ENCODE measurements at places on chromosomes 2 and 18. TPM values are rescaled to one million over a fixed set of nuclear protein-coding genes. Genes with fewer than 3 reads are reported as not detected.

Gene TMEM131
- 14.0 TPM for total RNA-seq

Gene STK39
- 15.4 TPM for total RNA-seq

- no peak for DNase-seq
These were observed 71.4 kb downstream of the FHOD3 start for GRCh38 chr18:36368889-36369288.

- no peak for DNase-seq
These were observed 109.8 kb downstream of the ESCO1 start for GRCh38 chr18:21490748-21491147.

GRCh38 chr18:59810183-59810582 lies 89.6 kb upstream of the PMAIP1 start:
- no peak for DNase-seq

- no peak for DNase-seq
These were observed 65.1 kb downstream of the CERS6 start for GRCh38 chr2:168521053-168521741.

Measured in bronchial epithelial cell (primary cell).